ENCODE measurements at places on chromosomes 6 and 20.

- no peak for DNase-seq
Measured at GRCh38 chr20:35603695-35604448, 11.8 kb upstream of the SPAG4 start.

DNA sequence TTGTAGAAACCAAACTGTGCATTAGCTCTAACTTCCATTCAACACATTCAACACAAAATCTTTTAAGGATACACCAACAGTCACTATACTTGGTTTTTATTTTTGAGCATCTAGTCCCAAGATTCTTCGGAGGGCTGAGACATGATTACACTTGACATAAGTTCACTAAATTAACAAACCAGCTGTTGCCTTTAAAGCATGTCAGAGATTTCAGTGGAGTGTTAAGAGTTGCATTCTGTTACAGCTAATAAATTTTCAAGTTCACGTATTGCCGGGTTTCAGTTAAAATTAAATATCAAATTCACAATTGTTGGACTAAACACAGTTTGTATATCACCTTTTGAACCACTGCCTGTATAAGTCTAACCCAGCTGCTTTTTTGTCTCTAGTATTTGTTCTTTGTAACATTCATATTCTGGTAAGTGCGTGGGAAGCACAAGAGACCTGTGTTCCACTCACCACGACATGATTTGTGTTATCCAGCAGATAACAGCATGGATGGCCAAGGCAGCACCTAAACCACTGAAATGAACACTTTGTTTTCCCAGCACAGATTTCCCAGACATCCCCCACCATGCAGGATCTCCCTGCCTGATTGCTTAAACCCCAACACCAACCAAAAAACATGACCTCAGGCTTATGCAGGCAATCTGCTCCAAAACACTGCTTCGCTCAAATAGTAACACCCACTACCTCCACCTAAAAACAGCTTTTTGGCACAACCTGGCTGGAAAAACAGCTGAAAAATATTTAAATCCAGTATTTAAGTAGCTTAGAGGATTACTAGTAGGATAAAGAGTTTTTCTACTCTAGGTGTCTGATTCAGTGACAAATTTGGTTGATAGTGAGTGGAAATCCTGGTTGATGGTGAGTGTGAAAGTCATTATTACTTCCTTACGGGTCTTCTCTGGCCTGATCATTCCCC is 286.5 kb upstream of the NT5E start:
- DNase-seq: no peak

GRCh38 chr6:159104931-159105330 is 60.1 kb upstream of the TAGAP start:
- no peak for DNase-seq

DNA sequence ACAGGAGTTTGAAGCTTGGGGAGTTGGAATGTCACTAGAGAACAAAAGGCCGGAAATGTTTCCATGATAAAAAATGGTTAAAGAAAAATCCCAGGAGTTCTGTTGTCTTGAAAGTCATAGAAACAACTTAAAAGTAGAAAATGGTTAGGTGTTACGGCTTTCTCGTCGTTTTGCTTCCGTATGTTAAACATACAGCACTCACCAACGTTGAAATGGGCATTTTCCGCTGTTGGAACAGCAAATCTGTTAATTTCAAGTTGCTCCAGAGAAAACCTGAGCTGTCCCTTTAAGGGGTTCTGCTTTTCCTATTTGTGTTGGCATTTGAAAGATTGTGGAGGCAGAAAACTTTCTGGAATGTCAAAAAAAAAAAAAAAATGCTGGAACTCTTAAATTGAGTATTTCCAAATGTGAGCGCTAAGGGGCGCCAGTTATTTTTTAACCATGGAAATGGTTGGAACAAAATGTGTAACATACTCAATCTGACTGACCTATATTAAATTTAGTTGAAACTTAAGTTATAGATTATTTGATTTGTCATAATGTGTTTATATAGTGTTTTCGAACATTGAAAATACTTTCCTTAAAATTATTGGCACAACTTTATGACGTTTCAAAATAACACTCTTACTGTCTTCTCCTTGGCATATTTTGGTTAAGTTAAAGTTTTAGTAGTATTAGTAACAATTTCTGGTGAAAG is 2.2 kb downstream of the QKI start:
- peak; percentile 81 for DNase-seq

- no peak for DNase-seq
Measured at GRCh38 chr20:23087587-23088251, 1.6 kb upstream of the CD93 start.

GRCh38 chr20:63545814-63546213 is 1.7 kb downstream of the SRMS start:
- DNase-seq: no peak

GRCh38 chr6:147479857-147480256 is 28.6 kb upstream of the SAMD5 start:
- no peak for DNase-seq

DNA sequence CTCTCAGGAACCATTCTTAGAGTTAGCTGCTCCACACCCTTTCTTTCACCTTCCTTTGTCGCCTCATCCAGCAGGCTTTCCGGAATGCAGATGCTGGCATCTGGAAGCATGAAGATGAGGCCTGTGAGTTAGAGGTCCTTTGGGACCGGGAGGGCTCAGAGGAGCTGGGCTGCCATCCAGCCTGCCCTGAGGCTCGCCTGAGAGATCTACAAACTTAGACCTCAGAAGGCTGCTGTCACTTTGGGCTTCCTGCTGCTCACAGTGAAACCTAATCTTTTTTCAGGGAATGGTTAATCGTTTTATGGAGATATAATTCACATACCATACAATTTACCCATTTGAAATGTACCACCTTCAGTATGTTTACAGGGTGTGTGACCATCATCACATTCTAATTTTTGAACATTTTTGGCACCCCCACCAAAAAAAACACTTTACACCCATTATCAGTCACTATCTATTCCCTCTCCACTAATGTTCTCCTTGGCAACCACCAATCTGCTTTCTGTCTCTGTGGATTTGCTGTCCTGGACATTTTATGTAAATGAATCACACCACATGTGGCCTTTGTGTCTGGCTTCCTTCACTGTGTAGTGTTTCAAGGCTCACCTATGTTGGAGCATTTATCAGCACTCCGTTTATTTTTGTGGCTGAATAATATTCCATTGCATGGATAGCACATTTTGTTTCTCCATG is 20.0 kb upstream of the MPC1 start:
- no peak for DNase-seq

DNA sequence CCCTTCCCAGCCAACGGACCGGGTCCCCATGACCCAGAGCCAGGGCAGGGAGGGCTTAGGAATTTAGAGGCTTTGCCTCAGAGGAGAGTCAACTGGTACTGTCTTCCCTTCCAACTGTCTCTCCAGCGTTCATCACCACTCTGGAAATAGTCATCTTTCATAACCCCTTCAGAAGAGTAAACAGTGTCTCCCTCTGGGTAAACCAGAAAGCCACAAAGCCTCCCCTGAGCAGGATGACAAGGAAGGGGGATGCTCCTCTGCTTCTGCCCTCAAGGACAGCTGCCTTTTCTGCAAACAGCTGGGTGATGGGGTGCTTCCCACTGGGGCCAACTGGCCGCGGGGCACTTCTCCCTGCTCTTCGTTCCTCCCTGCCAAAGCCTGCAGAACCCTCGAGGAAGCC is 90.1 kb downstream of the PSMG4 start:
- no peak for DNase-seq

- DNase-seq: peak; percentile 83
Measured at GRCh38 chr20:36461600-36462439, 79.5 kb upstream of the MYL9 start.

DNA sequence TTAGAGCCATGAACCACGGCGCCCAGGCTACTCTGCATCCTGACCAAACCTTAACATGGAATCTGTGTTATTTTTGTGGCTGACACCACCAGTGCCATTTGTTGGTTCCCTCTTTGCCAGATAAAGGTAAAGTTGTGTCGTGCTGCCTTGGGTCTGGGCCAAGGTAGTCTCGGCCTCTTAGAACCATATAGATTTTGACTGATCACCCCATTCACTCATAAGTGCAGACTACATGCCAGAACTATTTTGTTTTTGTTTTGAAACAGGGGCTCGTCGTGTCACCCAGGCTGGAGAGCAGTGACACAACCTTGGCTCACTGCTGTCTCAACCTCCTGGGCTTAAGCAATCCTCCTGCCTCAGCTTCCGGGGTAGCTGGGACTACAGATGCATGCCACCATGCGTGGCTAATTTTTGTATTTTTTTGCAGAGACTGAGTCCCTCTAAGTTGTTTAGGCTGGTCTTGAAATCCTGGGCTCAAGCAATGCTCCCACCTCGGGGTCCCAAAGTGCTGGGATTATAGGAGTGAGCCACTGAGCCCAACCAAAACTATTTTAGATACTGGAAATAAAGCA is 19.2 kb upstream of the RIPOR3 start:
- no peak for DNase-seq

DNA sequence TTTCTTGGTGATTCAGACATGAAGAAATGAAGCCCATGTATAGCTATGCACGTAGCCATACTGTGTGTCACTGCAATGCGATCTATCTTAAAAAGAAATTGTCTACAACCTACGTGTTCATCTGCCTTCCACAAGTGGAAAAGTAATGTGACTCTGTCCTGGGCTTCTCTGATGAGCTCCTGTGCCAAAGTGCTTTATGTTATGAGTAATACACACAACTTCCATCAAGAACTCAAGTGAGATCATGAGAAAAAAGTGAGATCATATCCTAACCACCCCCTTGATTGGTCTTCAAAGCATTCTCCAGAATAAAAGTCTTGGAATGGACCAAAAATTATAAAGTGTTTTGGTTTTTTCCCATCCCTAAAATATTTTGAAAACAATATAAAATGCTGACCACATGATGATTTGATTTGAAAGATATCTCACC is 114.3 kb downstream of the DST start:
- DNase-seq: no peak

All from activated CD4-positive, alpha-beta T cell treated with anti-CD3 and anti-CD28 coated beads, Interleukin-2, amount 10 ng/mL, durations not matched to agents 24 days and 14 days (primary cell).